ENCODE measurements at places on chromosomes 5 and 9.
A peak's percentile ranks its signal among the peaks of the same experiment; 100 is the strongest.

DNA sequence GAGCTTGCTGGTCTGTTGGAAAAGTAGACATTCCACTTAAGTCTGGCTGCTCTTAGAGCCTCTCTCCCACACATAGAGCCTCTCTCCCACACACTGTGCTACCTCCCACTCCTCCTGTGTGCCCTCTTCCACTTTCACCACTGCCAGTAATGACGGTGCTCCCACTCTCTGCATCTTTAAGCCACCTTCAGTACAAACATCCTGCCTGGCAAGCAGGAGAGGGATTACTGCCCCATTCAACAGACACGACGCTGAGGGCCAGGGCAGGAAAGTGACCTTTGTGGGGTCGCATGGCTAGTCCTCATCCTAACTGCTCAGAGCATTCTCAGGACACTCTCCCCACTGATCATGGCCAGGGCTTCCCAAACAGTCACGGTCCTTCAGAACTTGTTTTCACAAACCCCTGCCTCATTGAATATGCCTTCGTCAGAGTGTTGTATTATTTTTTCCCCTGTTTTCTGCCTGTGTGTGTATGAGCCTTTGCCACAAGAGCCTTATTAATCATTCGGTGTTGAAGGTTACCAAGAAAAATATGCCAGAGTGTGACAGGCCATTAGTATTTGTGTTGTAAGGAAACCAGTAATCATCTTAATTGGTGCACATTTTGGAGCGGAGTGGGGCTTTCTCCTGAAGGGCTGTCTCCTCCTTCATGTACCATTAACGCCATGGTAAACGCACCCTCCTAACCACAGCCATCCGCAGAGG lies 87.1 kb upstream of the SAP30L start:
- no peak for DNase-seq

DNA sequence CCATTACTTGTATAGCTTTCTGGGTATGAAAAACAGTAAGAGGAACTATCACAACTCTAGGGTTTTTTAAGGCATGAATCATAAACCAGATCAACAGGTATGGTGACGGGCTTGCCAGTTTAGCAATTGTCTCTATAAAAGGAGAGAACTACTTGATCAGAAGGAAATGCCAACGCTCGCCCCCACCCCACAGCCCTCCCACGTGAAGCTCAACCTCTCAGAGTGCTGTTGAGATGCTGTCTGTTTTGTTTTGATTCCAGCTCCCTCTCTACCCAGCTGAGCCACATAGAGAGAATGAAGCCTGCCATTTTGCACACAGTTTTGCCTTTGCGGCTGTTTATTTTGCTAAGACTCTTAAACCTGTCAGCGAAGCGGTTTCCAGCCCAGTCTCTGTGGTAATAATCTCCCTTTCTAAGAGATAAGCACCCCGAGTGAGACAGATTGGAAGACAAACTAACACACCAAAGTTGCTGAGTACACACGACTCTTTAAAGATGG lies 257.9 kb upstream of the ANKRD55 start:
- peak; percentile 65 for DNase-seq

DNA sequence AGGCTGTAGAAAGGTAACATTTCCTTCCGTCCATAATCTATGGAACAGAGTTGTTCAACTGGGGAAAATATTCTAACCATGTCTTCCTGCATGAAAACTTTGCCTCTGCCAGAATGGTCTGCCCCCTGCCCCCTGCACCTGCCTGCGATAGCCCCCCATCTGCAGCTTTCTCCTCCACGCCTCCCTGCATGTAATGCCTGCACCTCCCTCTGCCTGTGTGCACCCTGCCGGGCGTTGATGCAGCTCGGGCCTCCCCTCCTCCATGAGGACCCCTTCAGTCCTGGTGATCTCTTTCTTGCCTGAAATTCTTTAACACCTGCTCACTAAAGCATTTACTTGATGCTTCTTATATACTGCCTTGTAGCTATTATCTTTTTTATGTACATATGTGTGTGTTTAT lies 266.2 kb downstream of the ARHGEF28 start:
- no peak for DNase-seq

DNA sequence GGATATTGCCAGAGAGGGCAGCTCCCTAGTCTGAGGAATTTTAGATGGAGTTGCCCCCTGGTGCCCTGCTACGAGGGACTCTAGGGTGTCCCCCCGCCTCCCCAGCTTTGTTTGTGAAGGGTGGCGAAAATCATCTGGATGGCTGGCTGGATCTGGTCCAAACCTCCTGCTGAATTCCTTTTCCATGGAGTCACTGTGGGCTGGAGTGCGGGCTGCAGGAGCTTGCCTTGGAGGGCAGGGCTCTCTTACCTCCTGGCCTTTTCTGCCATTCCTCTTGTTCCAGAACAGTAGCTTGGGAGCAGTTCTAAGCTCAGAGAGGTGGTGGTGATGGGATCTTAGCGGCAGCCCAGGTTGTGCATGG lies 2.1 kb downstream of the SYNPO start:
- no peak for DNase-seq

DNA sequence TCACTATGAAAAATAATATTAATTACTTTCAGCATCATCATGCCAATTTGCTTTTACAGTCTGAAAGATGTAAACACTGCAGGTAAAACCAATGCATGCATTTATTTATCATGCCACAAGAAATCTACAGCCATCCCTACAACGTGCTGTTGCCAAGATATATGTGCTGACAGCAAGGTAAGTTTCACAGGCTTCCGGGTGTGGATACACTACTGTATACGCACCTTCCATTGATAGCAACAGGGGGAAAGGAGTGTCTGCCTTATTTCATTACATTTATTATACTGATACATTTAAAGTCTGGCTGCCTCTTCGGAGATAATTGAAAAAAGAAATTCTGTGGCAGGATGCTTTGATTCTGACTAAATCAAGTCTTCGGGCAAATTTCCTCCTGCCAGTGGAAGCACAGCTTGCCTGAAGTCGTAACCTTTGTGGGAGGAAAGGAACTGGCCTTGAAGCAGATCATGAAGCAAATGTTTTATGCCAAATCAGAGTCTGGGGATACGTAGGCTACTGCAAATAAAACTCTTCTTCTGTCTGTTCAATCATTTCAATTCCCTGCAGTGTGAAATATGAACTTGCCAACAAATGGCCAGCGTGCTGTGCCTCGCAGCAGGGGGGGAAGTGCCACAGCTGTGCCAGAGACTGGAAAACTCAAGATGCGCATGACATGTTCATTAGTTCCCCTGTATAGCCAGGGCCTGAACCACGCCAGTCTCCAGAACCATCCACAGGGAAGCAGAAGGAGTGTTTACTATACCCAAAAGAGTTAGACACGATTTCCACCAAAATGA lies 268.1 kb downstream of the EFNA5 start:
- no peak for DNase-seq

DNA sequence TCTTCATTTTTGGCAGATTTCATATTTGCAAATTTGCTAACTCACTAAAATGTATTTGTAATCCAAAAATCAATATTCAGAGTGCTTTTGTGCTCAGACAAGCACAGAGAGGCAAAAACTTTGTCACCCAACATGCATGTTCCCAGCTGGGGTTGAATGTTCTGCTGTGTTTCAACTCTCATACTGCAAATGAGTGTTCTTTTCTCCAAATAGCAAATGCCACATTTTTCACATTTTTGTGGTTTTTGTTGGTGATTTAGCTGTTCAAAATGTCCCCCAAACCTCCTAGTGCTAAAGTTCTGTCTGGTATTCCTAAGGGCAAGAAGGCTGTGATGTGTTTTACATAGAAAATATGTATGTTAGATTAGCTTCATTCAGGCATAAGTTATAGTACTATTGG lies 87.3 kb upstream of the PCSK5 start:
- DNase-seq = no peak

GRCh38 chr5:71945436-71945835 lies 161.8 kb upstream of the MAP1B start:
- DNase-seq = no peak

- no peak for DNase-seq
Measured at GRCh38 chr9:121284733-121285451, 16.9 kb downstream of the GSN start.

- no peak for DNase-seq
Measured at GRCh38 chr5:95358848-95359247, 32.3 kb upstream of the FAM81B start.

DNA sequence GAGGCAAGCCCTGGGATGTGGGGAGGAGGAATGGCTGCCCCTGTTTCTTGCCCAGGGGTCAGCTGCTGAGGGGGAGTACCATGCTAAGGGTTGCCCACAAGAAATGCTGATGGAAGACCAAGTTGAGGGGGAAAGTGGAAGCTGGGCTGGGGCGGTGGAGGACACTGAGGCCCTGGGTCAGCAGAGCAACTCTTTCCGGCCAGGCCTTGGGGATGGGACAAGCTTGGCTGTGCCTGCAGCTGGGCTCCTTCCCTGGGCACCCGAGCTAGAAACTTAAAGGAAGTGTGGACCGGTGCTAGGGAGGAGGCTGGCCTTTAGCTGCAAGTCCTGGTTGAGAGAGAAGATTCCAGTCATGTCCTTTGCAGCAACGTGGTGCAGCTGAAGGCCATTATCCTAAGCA lies 22.7 kb downstream of the CSF1R start:
- DNase-seq = no peak

GRCh38 chr9:92184041-92184564 lies 68.9 kb upstream of the SPTLC1 start:
- no peak for DNase-seq

DNA sequence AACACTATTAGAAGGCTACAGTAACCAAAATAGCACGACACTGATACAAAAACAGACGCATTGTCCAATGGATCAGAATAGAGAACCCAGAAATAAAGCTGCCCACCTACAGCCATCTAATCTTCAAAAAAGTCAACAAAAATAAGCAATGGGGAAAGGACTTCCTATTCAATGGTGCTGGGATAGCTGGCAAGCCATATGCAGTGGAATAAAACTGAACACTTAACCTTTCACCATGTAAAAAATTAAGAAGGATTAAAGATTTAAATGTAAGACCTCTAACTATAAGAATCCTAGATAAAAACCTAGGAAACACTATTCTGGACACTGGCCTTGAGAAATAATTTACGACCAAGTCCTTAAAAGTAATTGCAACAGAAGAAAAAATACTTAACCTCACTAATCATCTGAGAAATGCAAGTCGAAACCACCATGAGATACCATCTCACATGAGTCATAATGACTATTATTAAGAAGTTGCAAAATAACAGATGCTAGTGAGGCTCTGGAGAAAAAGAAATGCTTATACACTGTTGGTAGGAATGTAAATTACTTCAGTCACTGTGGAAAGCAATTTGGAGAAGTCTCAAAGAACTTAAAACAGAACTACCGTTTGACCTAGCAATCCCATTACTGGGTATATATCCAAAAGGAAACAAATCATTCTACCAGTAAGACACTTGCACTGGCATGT lies 203.3 kb upstream of the CDH9 start:
- no peak for DNase-seq

- DNase-seq = no peak
Measured at GRCh38 chr9:134947265-134947955, 29.7 kb upstream of the FCN1 start.

GRCh38 chr9:101139082-101139481 lies 110.6 kb downstream of the PLPPR1 start:
- DNase-seq = no peak

DNA sequence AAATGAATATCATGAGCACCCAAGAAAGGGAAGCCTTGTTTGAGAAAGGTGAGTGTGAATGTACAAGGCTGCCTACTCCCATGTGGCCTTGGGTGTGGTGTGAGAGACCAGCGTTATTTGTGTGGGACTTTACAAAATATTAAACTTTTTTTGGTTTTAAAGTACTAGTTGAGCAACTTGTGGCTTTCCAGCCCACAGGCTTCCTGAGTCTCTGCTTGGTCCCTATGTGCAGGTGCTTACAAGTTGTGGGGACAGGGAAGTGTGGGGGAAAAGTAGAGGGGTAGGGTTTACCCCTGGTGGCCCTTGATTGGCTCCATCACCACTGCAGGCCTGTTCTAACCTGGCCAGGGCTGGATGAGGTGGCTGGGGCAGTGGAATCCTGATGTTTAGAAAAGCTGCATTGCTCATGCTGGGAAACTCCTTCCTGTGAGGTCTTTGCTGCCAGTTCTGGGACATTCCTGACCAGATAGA lies 19.7 kb downstream of the PTTG1 start:
- no peak for DNase-seq

GRCh38 chr5:171450423-171451331 lies 31.2 kb downstream of the FGF18 start:
- peak; percentile 11 for DNase-seq

DNA sequence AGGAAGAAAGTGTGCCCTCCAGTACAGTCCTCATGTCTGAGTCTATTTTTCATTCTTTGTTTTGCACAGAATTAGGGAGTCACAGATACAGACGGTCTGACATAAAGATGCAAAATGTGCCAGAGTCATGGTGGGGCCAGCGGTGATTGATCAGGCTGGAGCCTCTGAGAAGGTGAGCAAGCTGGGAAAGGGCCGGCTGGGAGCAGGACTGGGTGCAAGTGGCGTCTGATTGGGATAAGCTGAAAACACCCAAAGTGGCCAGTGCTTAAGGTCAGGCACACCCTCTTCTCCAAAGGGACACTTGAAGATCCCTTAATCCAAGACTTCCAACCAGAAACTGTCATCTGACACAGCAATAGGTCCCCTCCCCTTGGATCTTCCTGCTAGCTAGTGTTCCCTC lies 32.6 kb downstream of the FSTL4 start:
- no peak for DNase-seq

- no peak for DNase-seq
Measured at GRCh38 chr9:115992834-115993233, 160.8 kb upstream of the PAPPA start.

Data from stimulated activated CD4-positive, alpha-beta T cell treated with anti-CD3 and anti-CD28 coated beads, Interleukin-1b, Interleukin-23, amount 100 ng/mL, for 48 hours (primary cell).